Activated naive CD4-positive, alpha-beta T cell (primary cell): ENCODE measurements at places on chromosomes 2 and 18.

GRCh38 chr2:150937030-150937429 is 324.6 kb downstream of the RBM43 start:
- DNase-seq = no peak

- no peak for DNase-seq
Measured at GRCh38 chr2:188813857-188814256, 160.3 kb upstream of the COL3A1 start.

DNA sequence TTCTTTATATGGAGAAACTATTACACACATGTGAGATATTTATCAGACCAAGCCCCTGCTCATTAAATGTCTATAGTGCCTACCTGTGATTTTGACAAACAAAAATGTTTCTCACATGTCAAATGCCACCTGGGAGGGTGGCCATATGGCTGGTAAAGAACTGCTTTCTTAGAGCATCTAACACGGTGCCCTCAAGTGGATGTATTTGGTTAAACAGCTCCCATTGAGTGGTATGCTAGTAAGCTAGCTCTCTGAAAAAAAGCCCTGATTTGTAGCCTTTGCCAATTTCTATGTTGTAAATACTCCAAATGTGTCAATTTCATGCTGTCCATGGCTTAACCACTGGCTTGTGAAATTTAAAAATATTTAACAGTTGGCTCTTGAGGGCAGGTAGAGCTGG is 94.6 kb downstream of the PMAIP1 start:
- DNase-seq = no peak

DNA sequence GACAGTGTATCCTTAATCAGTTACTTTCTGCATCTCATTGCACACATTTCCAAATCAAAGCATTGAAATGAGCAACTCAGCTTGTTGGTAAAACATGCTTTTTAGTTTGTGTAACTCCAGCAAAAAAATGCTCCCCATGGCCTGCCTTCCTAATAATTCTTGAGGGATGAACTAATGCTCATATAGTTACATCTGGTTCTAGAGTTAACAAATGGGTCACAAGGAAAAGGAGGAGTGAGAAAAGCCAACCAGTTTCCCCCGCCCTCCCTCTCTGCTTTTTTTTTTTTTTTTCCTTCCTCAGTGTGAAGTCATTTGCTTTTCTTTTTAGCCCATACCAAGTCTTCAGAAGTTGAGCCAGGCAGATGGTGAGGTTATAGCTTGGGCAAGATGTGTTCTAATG is 231.7 kb downstream of the MTX2 start:
- DNase-seq = no peak

GRCh38 chr2:134362152-134362668 is 108.3 kb downstream of the MGAT5 start:
- no peak for DNase-seq

- DNase-seq = no peak
Measured at GRCh38 chr2:18479947-18480369, 80.5 kb downstream of the RDH14 start.

DNA sequence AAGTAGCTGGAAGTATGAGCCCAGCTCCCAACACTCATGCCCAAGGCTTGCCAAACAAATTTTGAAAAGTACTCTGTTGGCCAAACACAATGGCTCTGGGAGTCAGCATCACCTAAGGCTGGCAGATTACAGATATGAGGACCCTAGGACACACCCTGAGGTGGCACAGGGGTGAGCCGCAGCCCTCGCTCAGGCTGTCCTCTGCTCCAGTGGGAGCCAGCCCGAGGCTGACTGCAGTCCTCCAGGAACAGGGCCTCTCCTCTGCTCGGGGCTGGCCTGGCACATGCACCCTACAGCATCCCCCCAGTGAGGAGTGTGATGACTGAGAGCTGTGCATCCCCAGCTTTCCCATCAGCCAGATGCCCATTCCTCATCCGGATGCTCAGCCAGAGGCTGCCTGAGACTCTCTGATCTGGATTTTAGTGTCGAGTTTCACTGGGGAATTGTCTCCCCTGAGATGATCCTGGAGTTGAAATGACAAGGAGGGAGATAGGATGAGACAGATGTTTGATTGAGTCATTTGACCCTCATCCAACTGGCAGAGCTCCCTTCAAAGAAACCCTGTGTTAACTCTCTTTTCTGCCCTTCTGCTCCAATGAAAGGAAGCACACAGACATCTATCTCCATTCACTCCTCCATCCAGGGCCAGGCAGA is 269.3 kb upstream of the NCKAP5 start:
- no peak for DNase-seq

- no peak for DNase-seq
Measured at GRCh38 chr2:3666613-3666975, 8.6 kb downstream of the ALLC start.

GRCh38 chr2:219552382-219553167 is 8.7 kb downstream of the TMEM198 start:
- DNase-seq = peak; percentile 71
